Fibroblast of skin of abdomen (primary cell): ENCODE measurements at places on chromosomes 7 and 10.
A peak's percentile ranks its signal among the peaks of the same experiment; 100 is the strongest.

DNA sequence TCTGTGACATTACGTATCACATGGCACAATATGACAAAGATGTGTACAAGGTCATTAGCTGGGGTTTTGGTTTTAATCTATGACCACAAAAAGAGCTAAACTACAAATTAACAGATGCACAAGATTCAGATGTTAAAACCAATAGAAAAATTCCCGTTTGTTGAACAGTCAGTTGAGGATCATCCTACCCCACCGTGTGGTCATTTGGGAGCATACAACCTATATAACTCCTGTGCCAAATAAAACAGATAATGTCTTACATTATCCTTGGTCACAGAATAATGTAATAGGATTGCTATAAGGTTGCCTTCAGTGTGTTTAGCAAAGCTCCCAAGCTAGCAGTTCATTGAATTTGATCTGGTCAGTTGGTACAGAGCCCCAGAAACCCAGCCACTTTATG lies 28.2 kb downstream of the ASNS start:
- DNase-seq = no peak

DNA sequence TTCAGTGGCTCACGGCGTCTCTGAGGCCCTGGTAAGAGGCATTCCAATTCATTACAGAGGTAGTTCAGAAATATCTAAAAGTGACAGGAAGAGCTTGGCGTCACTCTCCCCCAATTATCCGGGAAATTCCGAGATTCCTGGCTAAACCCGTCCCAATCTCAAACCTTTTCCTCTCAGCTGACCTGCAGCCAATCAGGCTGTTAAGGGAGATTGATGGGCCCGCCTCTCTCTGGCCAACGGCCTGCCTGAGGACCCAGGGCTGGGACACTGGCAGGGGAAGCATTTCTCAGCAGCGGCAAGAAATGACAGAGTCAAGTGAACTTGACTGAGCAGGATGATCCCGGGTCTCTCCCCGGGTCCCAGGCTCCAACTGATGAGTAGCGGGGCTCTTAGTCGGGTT lies 72.3 kb downstream of the EBF3 start:
- no peak for DNase-seq

GRCh38 chr7:158957921-158958491 lies 101.6 kb downstream of the DYNC2I1 start:
- DNase-seq = no peak

- DNase-seq = no peak
Measured at GRCh38 chr7:82071468-82071867, 301.6 kb upstream of the HGF start.

- no peak for DNase-seq
Measured at GRCh38 chr10:127198721-127199120, 2.3 kb upstream of the INSYN2A start.

GRCh38 chr7:33726582-33726981 lies 178.8 kb upstream of the BMPER start:
- DNase-seq = no peak

DNA sequence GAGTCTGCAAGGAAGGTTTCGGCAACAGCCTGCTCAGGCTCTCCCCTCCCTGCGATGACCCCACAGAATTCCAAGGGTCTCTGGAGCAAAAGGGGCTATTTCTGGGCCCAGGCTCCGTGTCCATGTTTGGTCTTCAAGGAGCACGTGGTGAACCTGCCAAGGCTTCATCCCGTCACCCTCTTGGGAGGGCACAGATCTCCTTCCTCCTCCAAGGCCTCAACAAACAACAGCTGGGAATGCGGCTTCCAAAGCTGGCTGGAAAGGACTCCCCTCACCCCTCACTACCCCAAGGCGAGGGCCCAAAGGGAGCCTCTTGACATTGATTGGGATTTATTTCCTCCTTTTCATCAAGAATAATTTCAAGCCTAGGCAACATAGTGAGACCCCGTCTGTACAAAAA lies 14.0 kb upstream of the KPNA7 start:
- DNase-seq = no peak

- DNase-seq = no peak
Measured at GRCh38 chr10:76839276-76839675, 798.3 kb downstream of the KCNMA1 start.

DNA sequence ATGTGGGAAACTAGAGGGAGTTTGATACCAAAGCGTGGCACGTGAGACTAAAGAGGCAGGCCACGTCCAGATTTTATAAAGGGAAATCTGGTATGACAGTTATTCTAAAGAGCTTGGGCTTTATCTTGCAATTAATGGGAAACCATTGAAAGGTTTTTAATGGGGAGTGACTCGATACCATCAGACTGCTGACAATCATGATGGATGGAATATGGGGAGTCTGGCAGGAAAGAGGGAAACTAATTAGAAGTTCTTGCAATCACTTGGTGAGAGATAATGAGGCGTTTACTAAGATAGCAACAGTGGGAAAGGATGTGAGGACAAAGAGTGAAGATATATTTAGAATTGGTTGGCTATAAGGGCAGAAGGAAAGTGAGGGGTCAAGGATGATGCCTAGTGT lies 94.0 kb downstream of the MBL2 start:
- no peak for DNase-seq

GRCh38 chr10:24133835-24134234 lies 75.1 kb upstream of the KIAA1217 start:
- no peak for DNase-seq

- DNase-seq = no peak
Measured at GRCh38 chr7:134662871-134663205, 16.2 kb downstream of the BPGM start.

DNA sequence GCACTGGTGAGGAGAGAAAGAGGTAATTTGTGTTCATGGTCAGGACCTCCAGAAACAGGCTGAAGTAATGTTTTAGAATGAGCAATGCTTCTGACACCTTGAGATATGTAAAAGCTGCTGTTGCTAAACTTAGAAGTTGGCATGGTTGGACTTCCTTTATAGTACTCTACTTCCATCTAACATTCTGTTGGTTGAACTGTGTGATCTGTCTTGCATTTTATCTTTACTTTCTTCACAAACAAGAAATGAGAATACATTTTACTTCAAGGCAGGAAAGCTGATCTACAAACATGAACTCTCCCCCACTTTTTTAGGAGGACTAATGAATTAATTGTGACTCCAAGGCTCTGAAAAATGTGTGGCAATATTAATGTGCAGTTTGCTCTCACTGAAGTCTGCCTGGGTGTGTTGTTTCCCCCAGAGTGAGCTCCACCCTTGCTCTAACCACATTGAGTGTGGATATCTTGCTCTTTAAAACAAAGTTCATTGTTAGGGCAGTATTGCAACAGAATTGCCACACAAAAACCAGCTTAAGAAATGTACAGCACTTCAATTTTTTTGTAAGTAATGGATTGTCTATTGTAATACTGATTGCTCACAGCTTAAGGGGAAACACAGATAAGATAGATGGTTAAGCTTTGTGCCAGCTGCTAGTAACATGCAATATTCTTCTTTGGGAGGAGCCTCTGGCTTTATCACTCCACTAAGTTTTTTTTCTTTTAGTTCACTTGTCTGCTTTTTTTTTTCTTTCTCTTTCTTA lies 69.0 kb downstream of the ADD3 start:
- peak; percentile 82 for DNase-seq

GRCh38 chr10:63477927-63478326 lies 12.2 kb upstream of the JMJD1C start:
- DNase-seq = no peak

- no peak for DNase-seq
Measured at GRCh38 chr10:110007161-110007700, 553 bp upstream of the ADD3 start.

DNA sequence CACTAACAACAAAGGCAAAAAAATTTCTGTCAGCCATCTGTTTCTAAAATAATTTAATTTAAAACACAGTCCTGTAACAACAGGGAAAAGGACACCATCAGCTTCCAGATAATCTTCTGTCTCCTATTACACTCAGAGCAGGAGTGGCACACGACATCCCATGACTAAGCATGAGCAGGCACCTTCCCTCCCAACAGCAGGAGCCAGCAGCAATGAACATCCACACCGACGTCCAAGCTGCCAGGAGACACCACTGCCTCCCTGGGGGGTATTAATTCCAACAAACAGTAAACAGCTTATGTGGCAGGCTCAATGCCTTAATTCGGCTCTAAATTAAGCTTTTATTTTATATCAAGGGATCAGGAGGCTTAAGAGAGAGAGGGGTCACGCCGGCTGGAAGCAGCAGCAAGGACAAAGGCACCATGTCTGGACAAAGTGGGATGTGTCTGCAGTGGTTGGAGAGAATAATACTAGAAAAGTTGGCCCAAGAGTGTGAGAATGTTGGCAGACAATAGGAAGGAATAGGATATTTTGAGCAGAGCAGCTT lies 45.7 kb downstream of the KIAA1549 start:
- peak; percentile 82 for DNase-seq

- DNase-seq = no peak
Measured at GRCh38 chr10:25604591-25604990, 329.4 kb upstream of the MYO3A start.

DNA sequence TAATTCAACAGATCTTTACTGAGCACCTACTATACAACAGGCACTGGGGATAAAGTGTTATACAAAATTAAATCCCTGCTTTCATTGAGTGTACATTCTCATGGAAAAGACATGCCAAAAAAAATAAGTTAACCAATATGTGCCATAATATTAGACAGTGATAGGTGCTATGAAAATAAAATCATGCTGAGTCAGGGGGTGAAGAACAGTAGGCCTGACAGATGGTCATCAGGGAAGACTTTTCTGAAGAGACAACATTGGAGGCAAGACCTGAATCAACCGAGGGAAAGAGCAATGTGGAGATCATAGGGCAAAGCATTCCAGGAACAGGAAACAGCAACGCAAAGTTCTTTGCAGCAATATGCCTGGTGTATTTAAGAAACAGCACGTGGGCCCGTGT lies 135.5 kb downstream of the C1GALT1 start:
- no peak for DNase-seq

DNA sequence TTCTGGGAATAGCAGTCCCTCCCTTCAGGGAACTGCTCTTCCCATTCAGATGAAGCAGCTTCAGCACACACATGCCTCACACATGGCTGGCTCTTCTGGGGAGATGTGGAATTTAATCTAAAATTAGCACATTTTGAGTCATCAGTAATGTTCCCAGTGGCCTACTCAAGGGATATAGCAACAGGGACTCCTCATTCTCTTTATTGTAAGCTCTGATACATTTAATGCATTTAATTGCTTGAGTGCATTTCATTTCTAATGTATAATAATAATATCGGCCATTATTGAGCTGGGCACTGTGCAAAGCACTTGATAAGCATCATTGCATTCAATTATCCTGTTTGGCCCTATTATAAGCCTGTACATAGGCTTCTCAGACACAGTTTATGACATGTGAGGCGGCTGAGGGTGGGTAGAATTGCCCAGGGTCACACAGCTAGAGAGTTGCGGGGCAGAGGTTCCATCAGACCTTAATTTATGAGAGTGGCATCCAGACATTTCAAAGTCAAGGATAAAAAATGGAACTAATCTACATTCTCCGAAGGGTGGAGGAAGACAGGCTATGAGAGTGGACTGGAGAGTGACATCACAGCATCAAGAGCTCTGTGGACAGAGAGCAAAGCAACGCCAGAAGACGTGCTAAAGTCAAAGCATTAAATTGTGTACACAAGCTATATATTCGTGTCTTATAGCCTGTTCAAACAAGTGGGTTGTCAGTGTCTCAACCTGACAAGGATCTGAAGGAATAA lies 76.8 kb downstream of the LANCL2 start:
- DNase-seq = peak; percentile 88

DNA sequence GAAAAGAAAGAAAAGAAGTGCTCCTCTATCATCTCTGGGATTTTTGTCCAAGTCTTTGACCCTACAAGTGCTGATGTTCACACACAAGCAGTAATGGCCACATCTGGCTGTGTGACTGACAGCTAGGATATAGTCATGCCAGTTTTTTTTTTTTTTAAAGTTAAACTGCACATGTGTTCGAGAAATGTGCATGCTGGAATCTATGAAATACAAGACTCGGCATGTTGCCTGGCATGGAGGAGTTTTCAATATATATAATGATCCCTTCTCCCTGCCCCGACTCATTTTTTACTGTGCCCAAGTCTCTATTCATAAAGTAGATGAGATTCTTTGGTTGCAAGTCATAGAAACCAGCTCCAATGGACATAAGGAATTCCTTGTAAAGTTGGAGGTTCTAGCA lies 60.4 kb upstream of the FGFR2 start:
- no peak for DNase-seq

GRCh38 chr7:158160199-158160598 lies 427.4 kb downstream of the PTPRN2 start:
- DNase-seq = no peak

GRCh38 chr7:81627536-81628287 lies 142.1 kb downstream of the HGF start:
- DNase-seq = peak; percentile 73

- DNase-seq = no peak
Measured at GRCh38 chr10:42691361-42692120, 53.2 kb upstream of the ZNF33B start.

DNA sequence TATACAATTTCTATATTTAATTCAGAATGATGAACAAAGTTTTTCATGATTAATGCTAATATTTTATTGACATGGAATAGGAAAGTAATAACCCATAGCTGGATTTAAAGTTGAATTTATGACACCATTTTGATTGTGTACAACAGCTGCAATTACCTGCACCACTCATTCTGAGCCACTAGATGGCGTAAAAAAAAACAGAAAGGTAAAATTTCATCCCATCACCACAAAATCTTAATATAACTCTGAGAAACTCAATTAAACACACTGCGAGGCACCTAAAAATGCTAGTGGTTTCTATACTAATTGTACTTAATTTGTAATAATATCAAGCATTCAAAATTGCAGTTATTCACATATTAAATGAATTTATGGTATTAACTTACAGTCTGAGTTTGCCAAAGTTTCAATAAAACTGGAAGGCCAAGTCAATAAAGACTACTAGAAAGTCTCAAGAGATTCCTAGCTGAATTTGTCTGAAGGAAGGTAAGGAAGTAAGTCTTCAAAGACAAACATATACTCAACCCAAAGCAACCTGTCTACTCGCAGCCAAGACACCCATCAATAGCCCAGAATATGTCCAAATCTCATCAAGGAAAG lies 182.5 kb downstream of the SKAP2 start:
- peak; percentile 26 for DNase-seq

DNA sequence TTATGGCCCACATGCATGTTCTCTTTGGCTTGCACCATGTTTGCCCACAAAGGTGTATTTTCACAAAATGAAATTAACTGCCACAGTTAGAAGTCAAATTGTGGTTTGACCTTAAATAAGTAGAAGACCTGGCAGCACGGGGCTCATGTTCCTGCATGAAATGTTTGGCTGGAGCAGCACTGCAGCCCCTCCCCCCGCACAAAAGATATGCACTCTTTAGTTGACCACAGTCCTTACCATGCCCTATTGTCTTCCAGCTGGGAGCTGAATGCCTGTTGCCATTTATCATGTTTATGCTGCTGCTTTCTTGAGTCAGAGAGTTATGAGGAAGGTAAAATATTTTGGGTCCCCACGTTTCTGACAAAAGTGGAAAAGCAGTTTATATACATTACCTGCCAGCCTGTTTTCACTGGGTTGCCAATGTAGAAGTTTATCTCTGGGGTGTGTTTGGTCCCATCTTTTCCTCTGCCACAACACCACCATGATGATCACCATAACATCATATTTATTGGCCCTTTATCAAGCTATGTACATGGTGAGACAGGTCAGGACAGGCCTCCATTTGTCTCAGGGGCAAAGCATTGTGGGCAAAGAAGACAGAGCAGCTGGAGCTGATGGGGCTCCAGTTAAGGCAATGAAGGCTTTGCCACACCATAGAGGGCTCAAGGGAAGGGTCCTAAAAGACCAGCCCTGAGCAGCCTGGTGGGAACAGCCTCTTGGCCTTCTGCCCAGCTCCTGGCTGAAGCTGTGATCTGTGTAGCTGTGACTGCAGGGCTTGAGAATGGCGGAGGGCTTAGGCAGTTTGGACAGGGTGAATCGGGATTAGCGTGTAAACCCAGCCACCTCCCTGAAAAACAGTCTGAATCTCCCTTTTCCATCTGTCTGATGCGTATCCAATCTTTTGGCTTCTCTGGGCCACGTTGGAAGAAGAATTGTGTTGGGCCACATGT lies 5.4 kb downstream of the PRF1 start:
- no peak for DNase-seq
